Activated T-helper 1 cell treated with anti-CD3 and anti-CD28 coated beads, Interleukin-2, amount 50 U/mL, for 16 hours (primary cell): ENCODE measurements at places on chromosomes 5 and 9.

GRCh38 chr5:74642543-74642863 lies 2.0 kb upstream of the ENC1 start:
- DNase-seq: no peak

- no peak for DNase-seq
These were observed 4.0 kb downstream of the ELL2 start for GRCh38 chr5:95957561-95958203.

GRCh38 chr5:175351126-175351525 lies 92.9 kb downstream of the DRD1 start:
- no peak for DNase-seq

DNA sequence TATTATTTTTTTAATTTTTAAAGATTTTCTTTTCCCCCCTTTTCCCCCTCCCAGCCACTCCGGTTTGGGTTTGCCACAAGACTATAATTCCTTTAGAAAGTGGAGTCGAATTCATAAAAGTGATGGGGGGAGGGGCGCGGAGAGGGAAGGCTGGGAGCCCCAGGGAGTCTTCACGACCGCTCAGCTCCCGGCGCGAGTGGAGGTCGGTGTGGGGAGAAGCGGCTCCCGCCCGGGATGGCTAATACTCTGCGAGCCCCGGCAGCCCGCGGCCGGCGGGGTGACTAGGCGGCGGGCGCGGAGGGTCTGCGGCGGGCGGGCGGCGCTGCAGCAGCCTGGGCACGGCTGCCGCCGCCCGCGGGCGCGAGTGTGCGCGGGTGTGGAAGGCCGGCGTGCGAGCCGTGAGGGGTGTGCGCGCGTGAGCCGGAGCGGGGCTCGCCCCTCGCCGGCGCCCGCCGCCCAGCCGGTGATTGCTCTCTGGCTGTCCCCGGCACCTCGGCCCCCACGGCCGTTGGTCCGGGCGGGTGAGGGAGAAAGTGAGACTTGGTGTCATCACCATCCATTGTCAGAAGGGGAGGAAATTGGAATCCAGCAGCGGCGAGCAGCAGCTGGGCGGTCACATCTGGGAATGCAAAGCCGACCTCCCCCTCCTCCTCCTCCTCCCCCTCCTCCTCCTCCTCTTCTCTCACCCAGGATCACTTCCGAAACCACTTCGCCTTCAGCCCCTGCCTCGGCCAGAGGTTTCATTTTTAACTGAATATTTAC lies at the start of gene PARP8:
Gene PARP8, plus strand, starts transcription at position 377 of the 762 bp plus-strand sequence. CDS start 459 bp downstream, outside the sequence.
- peak; percentile 28 for DNase-seq

- DNase-seq: no peak
These were observed at the start of gene LHFPL2 for GRCh38 chr5:78648359-78649210. Gene LHFPL2, minus strand, starts transcription at chr5:78648772. Its CDS starts 138,559 bp downstream, at chr5:78510213.

- DNase-seq: no peak
These were observed 398.7 kb downstream of the EBF1 start for GRCh38 chr5:158701007-158701391.

DNA sequence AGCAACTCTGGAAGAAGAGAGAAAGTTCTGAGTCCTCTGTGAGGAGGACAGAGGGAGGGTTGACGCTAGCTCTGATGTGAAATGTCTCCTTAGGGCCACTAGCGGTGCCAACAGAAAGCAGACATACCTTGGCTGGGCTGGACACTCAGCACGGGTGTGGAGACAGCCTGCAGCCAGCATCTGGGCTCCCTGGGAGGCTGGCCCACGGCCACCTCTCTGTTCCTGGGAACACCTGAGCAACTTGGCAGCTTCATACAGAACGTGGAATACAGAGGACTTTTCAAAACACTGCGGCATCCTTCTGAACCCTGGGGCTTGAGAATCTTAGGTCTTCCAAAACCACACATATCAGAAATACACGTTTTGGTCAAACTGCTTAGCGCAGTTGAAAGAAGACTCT lies 269.1 kb downstream of the FSTL4 start:
- DNase-seq: no peak

- DNase-seq: no peak
These were observed 19.4 kb downstream of the RAB14 start for GRCh38 chr9:121182101-121182836.

DNA sequence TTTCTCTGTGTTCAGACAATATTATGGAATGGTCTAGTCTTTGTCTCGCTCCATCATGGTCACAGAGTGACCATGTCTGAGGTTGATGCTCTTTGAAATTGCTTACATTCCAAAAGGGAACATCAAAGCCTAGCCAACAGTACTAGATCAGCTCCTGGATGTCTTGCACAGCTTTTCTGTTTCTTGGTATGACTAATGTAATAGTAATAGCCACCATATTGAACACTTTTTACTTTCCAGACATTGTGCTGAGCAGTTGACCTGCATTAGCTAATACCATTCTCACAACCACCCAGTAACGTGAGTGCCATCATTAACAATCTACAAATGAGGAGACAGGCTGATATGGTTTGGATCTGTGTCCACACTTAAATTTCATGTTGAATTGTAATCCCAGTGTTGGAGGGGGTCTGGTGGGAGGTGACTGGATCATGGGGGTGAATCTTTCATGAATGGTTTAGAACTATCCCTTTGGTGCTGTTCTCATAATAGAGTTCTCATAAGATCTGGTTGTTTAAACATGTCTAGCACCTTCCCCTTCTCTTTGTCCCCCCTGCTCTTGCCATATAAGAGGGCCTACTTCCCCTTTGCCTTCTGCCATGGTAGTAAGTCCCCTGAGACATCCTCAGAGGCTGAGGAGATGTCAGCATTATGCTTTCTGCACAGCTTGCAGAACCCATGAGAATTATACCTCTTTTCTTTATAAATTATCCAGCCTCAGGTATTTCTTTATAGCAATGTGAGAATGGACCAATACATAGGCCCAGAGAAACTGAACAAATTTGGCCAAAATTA lies 577.5 kb upstream of the CLINT1 start:
- no peak for DNase-seq
